ENCODE measurements at places on chromosomes 3 and 15.

- DNase-seq: no peak
Observed at GRCh38 chr3:4396542-4396941, 70.5 kb downstream of the SUMF1 start.

- DNase-seq: no peak
Observed at GRCh38 chr3:45218578-45219390, 7.3 kb downstream of the TMEM158 start.

DNA sequence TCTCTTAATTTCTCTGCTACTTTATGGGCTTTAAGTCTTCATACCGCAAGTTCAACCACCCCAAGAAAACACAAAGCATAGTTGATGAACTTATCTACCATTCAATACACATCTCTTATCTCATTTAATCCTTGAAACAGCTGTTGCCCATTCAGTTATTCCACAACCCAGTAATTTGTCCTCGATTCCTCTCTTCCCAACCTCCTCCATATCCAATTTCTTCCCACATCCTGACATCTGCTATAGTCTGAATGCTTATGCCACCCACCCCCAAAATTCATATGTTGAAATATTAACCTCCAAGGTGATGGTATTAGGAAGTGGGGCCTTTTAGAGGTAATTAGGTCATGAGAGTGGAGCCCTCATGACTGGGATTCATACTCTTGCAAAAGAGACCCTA is 345.4 kb downstream of the ERC2 start:
- DNase-seq: no peak

- no peak for DNase-seq
Observed at GRCh38 chr3:180250172-180250571, 213.4 kb upstream of the PEX5L start.

GRCh38 chr15:98421419-98422129 is 226.8 kb upstream of the IGF1R start:
- peak; percentile 79 for DNase-seq

- DNase-seq: no peak
Observed at GRCh38 chr15:79451361-79451999, 19.3 kb downstream of the MINAR1 start.

GRCh38 chr3:37445163-37445562 is 270.8 kb upstream of the LRRFIP2 start:
- DNase-seq: no peak

GRCh38 chr3:146040630-146041029 is 120.4 kb downstream of the PLOD2 start:
- DNase-seq: no peak

DNA sequence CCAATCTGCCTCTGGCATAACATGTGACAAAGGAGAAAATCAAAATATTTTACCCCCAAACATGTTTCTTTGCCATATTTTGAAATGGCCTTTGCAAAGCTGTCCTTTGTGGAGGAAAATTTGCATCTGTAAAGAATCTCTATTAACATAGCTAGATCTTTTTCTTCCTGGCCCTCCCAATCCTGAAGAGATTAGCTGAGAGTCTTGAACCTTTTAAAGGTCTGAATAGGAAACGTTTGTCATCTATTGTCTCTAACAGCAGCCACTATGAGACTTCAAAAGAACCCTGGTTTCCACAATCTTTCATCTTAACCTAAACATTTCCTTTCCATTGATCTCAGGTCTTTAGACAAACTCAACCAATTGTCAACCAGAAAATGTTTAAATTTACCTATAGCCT is 520.9 kb upstream of the TGFBR2 start:
- no peak for DNase-seq

DNA sequence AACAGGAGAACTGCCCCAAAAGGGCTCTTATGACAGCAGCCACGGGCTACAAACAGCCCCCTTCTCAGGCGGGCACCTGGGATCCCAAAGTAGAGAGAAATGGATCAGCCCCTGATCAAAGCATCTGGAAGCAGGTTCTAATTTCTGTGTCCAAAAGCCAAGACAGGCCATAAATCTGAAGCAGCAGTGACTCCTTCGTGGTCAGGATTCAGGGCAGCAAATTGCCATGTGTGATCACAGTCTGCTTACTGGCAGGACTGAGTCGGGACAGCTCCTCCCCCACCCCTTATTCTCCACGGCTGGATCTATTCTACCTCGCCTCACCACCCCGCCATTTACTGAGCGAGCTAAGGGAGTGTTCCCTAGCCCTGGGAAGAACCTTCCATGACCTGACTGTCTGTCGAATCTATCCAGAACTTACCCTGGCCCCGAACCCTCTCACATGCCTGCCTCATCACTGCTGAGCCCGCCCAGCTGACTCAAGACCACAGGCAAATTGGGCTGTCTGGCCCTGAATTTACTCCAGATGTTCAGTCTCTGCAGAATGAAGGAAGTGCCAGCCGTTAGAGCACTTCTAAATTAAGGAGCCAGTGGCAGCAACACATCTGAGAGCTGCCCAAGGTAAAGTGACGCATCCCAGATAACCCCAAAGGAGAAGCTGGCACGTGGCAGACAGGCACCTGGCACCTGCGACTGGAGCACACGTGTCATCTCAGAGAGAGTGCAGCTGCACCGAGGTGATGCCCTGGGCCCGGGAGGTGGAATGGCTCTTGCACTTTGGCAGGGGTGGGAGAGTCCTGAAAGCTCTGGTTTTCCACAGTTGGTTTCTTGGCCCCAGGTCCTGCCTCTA is 1.3 kb downstream of the LRRC15 start:
- DNase-seq: no peak

DNA sequence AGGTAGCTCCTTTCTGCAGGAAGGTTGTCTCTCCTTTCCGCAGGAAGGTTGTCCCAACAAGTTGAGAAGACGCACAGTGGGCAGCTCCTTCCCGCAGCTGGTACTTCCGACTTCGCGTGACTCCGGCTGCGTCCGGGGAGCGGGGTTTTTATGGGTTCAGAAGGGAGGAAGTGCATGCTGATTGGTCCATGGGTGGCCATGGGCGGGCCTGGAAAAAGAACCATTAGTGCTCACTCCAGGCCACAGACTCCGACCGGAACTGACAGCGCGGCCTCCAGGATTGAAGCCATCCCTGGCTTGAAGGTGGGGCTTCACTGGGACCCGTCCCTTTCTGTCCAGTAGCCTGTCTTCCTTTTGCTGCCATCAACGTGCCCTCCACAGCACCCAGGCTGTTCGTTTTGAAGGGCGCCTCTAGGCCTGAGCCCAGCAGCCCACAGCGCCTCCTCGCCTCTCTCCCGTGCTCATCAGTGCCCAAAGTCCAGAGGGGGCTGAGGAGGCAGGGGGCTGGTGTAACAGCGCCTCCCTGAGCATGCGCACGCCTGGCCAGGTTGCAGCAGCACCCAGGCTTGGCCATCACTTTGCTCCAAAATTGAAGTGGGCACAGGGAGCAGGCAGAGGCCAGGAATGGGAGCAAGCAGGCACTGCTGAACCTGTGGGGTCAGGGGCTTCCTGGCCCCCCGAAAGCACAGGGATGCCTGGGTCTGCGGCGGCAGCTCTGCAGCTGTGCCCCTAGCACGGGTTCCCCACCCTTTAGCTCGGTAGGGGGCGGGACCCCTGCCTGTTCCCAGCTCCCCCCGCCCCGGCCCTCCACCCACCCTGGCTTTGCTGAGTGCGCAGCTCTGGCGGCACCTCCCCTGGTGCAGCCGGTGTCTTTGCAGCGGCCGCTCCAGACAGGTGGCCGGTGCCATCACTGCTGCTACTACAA is 330.6 kb upstream of the MCTP2 start:
- no peak for DNase-seq

- no peak for DNase-seq
Observed at GRCh38 chr15:40002295-40002694, 36.7 kb downstream of the SRP14 start.

DNA sequence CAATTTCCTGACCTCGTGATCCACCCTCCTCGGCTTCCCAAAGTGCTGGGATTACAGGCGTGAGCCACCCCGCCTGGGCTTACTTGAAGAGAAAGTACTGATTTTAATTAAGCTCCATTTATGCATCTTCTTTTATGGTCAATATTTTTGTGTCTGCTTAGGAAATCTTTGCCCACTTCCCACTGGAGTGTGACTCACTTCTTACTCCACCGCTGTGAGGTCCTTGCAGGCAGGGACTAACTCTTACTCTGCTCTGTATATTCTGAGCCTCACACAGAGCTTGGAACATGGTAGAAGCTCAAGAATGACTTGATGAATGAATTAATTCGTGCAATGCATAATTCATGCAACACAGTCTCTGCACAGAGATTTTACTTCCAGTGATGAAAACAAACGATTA is 2.9 kb upstream of the TM4SF19 start:
- DNase-seq: no peak

GRCh38 chr15:62068071-62068809 is 1.5 kb downstream of the C2CD4A start:
- peak; percentile 21 for DNase-seq

DNA sequence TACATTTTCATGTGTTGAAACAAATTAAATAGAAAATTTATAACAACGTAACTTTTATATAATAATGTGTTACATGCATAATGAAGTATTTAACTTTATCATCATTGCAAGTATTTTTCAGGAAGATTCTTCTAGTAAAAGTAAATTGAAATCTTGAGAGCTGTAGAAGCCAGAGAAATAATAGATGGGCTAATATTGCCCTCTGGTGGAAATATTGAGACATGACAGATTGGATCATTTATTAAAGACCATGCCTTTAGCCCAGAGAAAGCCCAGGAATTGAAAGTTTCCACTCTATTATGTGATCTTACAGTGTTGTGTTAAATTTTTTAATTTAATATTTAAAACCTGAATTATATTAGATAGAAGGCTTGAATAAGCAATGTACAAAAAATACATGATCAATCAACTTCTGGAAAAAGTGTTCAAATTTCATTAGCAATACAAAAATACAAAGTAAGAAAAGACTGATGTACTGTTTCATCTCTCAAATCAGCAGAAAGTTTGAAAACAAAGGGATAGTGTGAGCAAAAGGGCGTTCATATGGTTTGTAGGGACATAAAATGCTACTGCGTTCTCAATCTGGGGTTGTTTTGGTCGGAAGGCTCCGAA is 52.7 kb upstream of the SPTSSB start:
- no peak for DNase-seq
